ENCODE measurements at places on chromosomes 13 and 19. TPM values are rescaled to one million over a fixed set of nuclear protein-coding genes. Genes with fewer than 3 reads are reported as not detected.

Gene KLF1
- total RNA-seq, result not detected

Gene APOC1
- total RNA-seq, result 1.2 TPM

Gene CLEC4M
- not detected for total RNA-seq

Gene CLEC4G
- not detected for total RNA-seq

Gene PRR36
- total RNA-seq, result not detected

Gene SLC5A5
- not detected for total RNA-seq

Gene ZNF134
- total RNA-seq, result 14.1 TPM

Gene LINGO3
- total RNA-seq, result under 0.01 TPM

Gene LSR
- total RNA-seq, result 0.36 TPM

Gene LAIR1
- total RNA-seq, result not detected

Gene ZNF442
- 1.2 TPM for total RNA-seq

Gene SMIM44
- total RNA-seq, result not detected

Gene CATSPERD
- total RNA-seq, result not detected

Gene CYP4F22
- not detected for total RNA-seq

Gene PCDH20
- not detected for total RNA-seq

Gene PRTN3
- not detected for total RNA-seq

Gene GSX1
- not detected for total RNA-seq

Gene ZNF529
- 10.1 TPM for total RNA-seq

Gene ZNF221
- total RNA-seq, result 5.2 TPM

Gene INTS6
- total RNA-seq, result 54.6 TPM

Gene KLK5
- not detected for total RNA-seq

Gene CYSLTR2
- not detected for total RNA-seq

Gene PRKCSH
- total RNA-seq, result 120 TPM

Gene KLHL1
- not detected for total RNA-seq

Gene GARIN5A
- total RNA-seq, result not detected

Gene TMEM59L
- 0.14 TPM for total RNA-seq

Gene R3HDM4
- 26.1 TPM for total RNA-seq

Gene LRRC63
- not detected for total RNA-seq

All from thoracic aorta endothelial cell (primary cell).